ENCODE measurements at places on chromosomes 12 and 14.

- no peaks in the 10 kb centered on the region for H3K27me3 ChIP-seq
- H3K4me1 ChIP-seq, result no peaks in the 10 kb centered on the region
- DNase-seq, result no peak
- H3K27ac ChIP-seq, result no peak overlapping the region
- no peaks in the 10 kb centered on the region for H3K36me3 ChIP-seq
These were observed 25.6 kb downstream of the TCTN1 start for GRCh38 chr12:110639336-110640141.

- no peak overlapping the region for H3K27ac ChIP-seq
- no peaks in the 10 kb centered on the region for H3K36me3 ChIP-seq
- DNase-seq, result no peak
- H3K4me1 ChIP-seq, result peaks cover 7% of the 10 kb centered on the region
- H3K4me3 ChIP-seq, result no peak overlapping the region
- H3K27me3 ChIP-seq, result no peaks in the 10 kb centered on the region
These were observed 84.2 kb downstream of the SCARB1 start for GRCh38 chr12:124779161-124780141.

- H3K4me1 ChIP-seq, result no peaks in the 10 kb centered on the region
- peak; percentile 50 for DNase-seq
- H3K27ac ChIP-seq, result no peak overlapping the region
These were observed 337.9 kb downstream of the AACS start for GRCh38 chr12:125402874-125403789.

GRCh38 chr12:124449623-124450375, 117.6 kb downstream of the NCOR2 start:
- DNase-seq, result no peak
- H3K4me1 ChIP-seq, result no peaks in the 10 kb centered on the region
- no peaks in the 10 kb centered on the region for H3K36me3 ChIP-seq
- no peak overlapping the region for H3K27ac ChIP-seq

DNA sequence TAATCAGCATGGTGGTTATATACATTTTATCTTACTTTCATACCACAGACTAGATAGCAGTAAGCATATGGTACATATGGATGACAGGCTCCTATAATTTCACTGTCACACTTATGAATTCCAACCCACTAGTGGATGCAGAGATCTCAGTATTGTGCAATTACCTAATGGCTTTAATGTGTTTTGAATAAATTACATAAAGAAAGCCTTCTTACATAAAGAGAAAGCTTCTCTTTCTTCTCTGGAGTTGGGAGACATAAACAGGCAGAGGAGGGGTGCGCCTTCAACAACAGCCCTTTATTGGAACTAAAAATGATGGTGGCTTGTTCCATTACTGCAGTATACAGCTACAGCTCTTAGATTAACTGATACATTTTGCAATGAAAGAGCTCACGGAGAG, 52.6 kb downstream of the SAV1 start:
- no peaks in the 10 kb centered on the region for H3K36me3 ChIP-seq
- H3K4me1 ChIP-seq, result no peaks in the 10 kb centered on the region
- H3K27me3 ChIP-seq, result no peaks in the 10 kb centered on the region
- no peak for DNase-seq

GRCh38 chr12:97131220-97131981, 224.3 kb downstream of the NEDD1 start:
- H3K27ac ChIP-seq, result no peak overlapping the region
- H3K4me1 ChIP-seq, result no peaks in the 10 kb centered on the region
- H3K27me3 ChIP-seq, result no peaks in the 10 kb centered on the region
- DNase-seq, result peak; percentile 26

DNA sequence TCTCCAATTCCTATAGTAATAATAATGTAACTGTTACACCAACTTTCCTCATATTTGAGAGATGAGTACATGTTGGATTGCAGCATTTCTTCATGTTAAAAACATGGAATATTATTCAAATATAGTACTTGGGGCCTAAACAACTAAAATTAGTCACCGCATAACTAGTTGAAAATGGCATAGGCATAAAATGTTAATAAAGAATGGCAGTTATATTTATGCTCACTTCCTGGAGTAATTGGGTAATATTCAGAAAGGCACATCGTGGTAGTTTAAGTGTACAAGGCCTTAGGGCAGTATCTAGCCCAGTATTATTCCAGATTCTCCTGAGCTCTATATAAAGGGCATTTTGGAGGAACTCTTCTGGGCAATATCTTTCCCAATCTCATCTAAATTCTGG, 46.0 kb downstream of the ERGIC2 start:
- no peak overlapping the region for H3K27ac ChIP-seq
- H3K36me3 ChIP-seq, result no peaks in the 10 kb centered on the region
- DNase-seq, result no peak
- no peaks in the 10 kb centered on the region for H3K27me3 ChIP-seq
- no peaks in the 10 kb centered on the region for H3K4me1 ChIP-seq

- no peak overlapping the region for H3K4me3 ChIP-seq
- H3K27ac ChIP-seq, result no peak overlapping the region
- no peaks in the 10 kb centered on the region for H3K4me1 ChIP-seq
- H3K36me3 ChIP-seq, result no peaks in the 10 kb centered on the region
- no peaks in the 10 kb centered on the region for H3K27me3 ChIP-seq
- DNase-seq, result no peak
These were observed 192.1 kb downstream of the CPNE8 start for GRCh38 chr12:38713294-38713693.

- H3K4me3 ChIP-seq, result no peak overlapping the region
- peak; percentile 16 for DNase-seq
- no peaks in the 10 kb centered on the region for H3K36me3 ChIP-seq
- no peaks in the 10 kb centered on the region for H3K27me3 ChIP-seq
These were observed 484.6 kb downstream of the GALC start for GRCh38 chr14:87508333-87508732.

DNA sequence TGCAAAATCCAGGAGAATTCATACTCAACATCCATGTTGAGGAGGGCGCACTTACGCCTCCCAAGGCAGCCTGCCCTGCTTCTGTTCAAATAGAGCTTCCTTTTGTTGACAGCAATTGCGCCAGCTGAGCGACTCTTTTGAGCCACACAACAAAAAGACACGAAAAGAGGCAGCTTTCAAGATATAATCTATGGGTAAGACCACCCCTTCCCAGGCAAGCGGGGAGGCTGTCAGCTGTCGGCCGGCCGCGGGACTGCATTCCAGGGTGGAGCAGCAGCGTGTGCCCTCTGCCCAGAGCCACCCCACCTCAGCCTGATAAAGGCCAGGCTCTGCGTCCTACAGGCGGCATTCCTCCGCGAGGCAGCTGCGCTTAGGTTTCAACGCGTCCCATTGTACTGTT, 15.8 kb upstream of the STAB2 start:
- peak overlapping the region; percentile 58 for H3K27ac ChIP-seq
- H3K4me1 ChIP-seq, result no peaks in the 10 kb centered on the region
- H3K27me3 ChIP-seq, result no peaks in the 10 kb centered on the region
- no peak overlapping the region for H3K4me3 ChIP-seq

DNA sequence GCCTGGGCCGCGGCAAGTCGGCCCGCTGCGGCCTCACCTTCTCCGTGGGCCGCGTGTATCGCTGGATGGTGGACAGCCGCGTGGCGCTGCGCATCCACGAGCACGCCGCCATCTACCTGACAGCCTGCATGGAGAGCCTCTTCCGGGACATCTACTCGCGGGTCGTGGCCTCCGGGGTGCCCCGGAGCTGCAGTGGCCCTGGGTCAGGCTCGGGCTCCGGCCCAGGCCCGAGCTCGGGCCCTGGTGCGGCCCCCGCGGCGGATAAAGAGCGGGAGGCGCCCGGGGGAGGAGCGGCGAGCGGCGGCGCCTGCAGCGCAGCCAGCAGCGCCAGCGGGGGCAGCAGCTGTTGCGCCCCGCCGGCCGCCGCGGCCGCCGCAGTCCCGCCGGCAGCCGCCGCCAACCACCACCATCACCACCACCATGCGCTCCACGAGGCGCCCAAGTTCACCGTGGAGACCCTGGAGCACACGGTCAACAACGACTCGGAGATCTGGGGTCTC, 226.2 kb upstream of the CRY1 start:
- peaks cover 68% of the 10 kb centered on the region for H3K27me3 ChIP-seq
- H3K36me3 ChIP-seq, result no peaks in the 10 kb centered on the region
- peak; percentile 19 for DNase-seq
- no peak overlapping the region for H3K27ac ChIP-seq

GRCh38 chr12:115569345-115570068, 708.0 kb downstream of the MED13L start:
- no peak for DNase-seq
- no peak overlapping the region for H3K4me3 ChIP-seq
- no peak overlapping the region for H3K27ac ChIP-seq
- H3K36me3 ChIP-seq, result no peaks in the 10 kb centered on the region

- H3K27me3 ChIP-seq, result no peaks in the 10 kb centered on the region
- DNase-seq, result no peak
- no peaks in the 10 kb centered on the region for H3K4me1 ChIP-seq
- H3K27ac ChIP-seq, result no peak overlapping the region
- no peak overlapping the region for H3K4me3 ChIP-seq
These were observed 74.2 kb upstream of the MBIP start for GRCh38 chr14:36394593-36394992.

DNA sequence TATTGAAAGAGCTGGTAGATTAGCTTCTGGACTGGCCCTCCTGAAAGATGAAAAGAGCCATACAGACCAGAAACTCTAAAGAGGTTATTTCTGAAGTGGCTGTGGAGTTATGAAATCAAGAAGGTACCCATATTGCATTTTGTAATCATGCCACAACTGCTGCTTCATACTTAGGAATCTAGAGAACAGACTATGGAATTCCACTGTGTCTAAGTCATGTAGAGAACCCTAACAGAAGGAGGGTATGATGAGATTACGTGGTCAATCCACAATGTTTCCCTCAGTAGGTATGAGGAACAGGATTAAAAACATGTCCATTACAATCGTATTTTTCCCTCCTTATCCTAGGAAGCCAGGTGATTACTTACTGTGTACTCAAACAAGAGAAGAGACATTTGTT, 708.8 kb downstream of the RERGL start:
- no peaks in the 10 kb centered on the region for H3K27me3 ChIP-seq
- DNase-seq, result no peak
- no peaks in the 10 kb centered on the region for H3K36me3 ChIP-seq

GRCh38 chr12:118465706-118466105, 89.4 kb downstream of the SUDS3 start:
- no peak for DNase-seq
- no peak overlapping the region for H3K27ac ChIP-seq
- H3K27me3 ChIP-seq, result no peaks in the 10 kb centered on the region
- H3K4me1 ChIP-seq, result no peaks in the 10 kb centered on the region
- no peak overlapping the region for H3K4me3 ChIP-seq

DNA sequence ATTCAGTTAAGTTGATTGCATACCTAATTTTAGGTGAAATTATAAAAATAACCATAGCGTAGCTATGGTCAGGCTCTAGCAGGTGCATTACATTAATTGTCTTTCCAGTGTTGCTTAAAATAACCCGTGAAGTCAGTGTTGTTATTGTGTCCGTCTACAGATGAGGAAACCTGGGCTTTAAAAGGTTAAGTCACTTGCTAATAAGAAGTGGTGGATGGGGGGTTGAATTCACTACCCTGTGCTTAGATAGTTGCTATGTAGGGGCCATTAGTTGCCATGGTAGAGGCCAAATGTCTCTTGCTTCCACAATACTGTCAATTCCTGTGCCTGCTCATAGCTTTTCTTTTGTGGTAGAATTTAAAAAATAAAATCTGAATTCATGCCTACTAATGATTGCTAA, 174.8 kb downstream of the PELI2 start:
- no peak for DNase-seq
- H3K36me3 ChIP-seq, result no peaks in the 10 kb centered on the region
- H3K4me3 ChIP-seq, result no peak overlapping the region

- no peaks in the 10 kb centered on the region for H3K27me3 ChIP-seq
- no peaks in the 10 kb centered on the region for H3K36me3 ChIP-seq
- no peaks in the 10 kb centered on the region for H3K4me1 ChIP-seq
- H3K27ac ChIP-seq, result no peak overlapping the region
These were observed 10.6 kb upstream of the ANO6 start for GRCh38 chr12:45205165-45205825.

DNA sequence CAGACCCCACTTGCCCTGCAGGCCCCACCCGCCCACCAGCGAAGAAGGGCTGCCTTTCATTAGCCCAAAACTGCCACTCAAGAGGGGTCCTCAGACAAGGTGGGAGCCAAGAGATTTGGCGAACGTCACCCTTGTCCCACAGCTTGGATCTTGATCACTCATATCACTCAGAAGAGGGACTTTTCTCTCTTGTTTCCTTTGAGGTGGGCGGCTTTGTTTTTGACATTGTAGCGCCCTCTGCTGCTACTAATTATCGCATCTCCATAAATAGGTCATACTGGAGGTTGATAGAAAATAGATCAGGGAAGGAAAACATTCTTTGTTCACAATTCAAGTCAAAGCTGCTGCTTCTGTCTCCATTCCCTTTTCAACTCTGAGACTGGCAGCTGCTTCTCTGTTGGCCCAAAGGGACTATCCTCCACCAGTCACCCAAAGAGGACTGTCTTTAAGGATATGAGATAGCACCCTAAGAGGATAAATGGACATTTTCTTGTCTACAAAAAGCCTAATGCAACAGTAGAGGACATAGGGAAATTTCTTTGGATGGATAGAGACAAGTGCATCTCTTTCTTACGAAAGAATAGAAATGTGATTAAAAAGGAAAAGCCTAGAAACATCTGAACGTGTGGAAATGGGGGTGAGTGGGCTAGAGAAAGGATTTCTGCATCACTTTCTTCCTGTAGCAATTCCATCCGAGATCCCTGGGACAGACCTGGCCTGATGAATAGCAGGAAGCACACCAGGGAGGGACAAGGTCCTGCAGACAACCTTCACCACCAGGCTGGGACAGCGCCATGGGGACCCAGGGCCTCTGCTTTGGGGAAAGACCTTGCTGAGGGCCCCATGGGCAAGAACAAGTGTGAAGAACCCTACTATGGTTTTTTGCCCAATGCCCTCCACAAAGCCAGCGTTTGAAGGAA, 115.8 kb downstream of the DAD1 start:
- H3K36me3 ChIP-seq, result no peaks in the 10 kb centered on the region
- no peaks in the 10 kb centered on the region for H3K27me3 ChIP-seq
- no peak overlapping the region for H3K27ac ChIP-seq
- no peak overlapping the region for H3K4me3 ChIP-seq

GRCh38 chr14:68544081-68544892, 248.6 kb downstream of the ZFP36L1 start:
- H3K4me3 ChIP-seq, result no peak overlapping the region
- H3K36me3 ChIP-seq, result no peaks in the 10 kb centered on the region
- peaks cover 21% of the 10 kb centered on the region for H3K4me1 ChIP-seq
- no peak for DNase-seq

DNA sequence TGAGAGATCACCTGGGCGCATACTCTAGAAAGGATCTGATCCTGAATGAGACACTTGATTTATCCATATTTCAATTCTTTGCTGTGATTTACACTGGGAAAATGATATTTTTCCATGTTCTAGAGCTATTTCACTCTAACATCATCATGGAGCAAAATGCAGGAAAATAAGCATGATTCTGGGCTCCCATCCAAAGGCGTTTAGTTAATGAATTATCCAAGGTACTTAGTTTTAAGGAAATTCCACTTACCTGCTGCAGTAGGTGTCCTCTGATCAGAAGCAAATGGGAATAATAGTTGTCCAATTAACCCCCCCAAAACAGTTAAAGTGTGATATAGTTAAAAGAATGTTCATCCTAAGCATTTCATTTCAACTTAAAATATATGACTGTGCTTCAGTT, 204.5 kb upstream of the PRKD1 start:
- no peak overlapping the region for H3K4me3 ChIP-seq
- no peaks in the 10 kb centered on the region for H3K36me3 ChIP-seq
- no peaks in the 10 kb centered on the region for H3K4me1 ChIP-seq
- DNase-seq, result no peak
